ENCODE measurements at places on chromosomes 7 and 10. TPM values are rescaled to one million over a fixed set of nuclear protein-coding genes. Genes with fewer than 3 reads are reported as not detected.

DNA sequence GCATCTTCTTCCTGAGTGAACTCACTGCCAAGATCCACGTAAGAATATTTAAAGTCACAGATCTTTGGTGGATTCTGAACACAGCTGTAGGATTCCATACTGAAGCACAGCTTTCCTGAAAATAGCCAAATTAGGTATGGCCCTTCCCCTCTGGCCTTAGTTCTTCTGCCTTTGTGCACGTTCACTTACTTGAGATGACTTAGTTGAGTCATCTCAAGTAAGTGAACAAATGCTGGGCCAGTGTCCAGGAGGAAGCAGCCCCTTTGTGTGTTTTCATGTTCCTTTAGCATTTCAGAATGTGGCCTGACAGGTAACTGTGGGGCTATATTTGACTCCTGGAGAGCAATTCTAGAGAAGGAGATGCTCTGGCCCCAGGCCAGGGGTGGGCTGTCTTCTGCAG is 51.5 kb downstream of the CCNY start:
- no peak for DNase-seq

GRCh38 chr10:74794531-74794930 is 31.9 kb upstream of the KAT6B start:
- no peak for DNase-seq

- no peak for DNase-seq
These were observed 86.5 kb upstream of the CELF2 start for GRCh38 chr10:10930979-10931743.

DNA sequence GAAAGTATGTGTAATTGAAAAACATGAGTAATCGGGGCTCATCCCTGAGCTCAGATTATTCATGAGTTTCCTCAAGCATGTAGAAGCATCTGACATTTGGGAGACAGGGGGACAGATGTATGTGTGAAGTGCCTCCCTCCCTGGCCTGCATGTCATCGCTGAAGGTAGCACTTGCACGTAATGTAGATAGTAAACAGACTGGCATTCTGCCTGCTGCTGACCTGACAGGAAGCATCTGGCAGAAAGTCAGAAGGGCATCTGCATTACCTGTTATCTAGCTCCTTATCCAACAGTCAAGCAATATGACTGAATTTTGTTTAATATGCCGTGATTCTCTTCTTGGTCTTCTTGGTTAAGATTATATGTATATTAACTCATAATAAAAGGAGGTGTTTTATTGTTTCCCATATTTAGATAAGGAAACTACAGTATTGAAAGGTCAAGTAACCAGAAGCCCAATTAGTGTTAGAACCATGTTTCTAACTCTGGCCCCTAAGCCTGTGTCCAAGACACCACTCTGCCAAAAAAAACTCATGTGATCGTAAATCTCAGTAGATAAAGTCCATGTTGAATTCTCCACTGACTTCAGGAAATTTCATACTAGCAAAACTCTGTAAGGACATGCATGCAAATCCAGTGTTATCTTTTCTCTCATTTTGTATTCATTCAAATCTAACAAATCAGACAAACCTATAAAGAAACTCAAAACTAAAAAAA is 918.1 kb upstream of the MBL2 start:
- DNase-seq: no peak

DNA sequence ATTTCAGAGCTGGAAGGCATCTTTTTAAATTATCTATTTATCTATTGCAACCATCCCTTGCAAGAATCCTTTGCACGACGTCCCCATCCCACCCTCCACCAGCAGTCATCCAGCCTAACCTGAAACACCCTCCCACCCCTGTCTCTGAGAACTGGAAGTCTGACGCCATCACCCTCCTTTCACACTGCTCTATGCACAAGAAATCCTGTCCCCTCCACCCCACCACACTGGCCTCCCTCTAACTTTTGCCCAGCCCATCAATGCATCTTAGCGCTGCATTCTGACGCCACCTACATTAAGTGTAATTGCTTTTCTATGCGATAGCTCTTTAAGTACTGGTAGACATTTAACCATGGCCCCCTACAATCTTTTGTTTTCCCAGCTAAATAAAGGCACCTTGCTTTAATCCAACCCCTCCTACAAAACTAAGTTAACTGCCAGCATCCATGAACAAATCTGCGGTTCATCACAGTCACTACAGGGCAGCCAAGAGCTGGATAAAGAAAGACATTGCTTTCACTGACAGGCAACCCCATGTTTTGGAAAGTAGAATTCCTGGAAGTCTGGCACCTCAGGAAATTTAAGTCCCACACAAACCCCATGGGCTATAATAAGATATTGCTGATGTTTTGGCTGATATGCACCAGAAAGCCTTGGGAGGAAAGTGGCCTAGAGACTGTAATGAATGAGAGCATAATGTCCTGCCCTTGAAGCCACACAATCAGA is 128.0 kb downstream of the GLI3 start:
- no peak for DNase-seq

GRCh38 chr10:70981936-70982335 is 93.6 kb upstream of the PCBD1 start:
- no peak for DNase-seq

- no peak for DNase-seq
These were observed 10.7 kb upstream of the FHIP2A start for GRCh38 chr10:114810926-114811325.

DNA sequence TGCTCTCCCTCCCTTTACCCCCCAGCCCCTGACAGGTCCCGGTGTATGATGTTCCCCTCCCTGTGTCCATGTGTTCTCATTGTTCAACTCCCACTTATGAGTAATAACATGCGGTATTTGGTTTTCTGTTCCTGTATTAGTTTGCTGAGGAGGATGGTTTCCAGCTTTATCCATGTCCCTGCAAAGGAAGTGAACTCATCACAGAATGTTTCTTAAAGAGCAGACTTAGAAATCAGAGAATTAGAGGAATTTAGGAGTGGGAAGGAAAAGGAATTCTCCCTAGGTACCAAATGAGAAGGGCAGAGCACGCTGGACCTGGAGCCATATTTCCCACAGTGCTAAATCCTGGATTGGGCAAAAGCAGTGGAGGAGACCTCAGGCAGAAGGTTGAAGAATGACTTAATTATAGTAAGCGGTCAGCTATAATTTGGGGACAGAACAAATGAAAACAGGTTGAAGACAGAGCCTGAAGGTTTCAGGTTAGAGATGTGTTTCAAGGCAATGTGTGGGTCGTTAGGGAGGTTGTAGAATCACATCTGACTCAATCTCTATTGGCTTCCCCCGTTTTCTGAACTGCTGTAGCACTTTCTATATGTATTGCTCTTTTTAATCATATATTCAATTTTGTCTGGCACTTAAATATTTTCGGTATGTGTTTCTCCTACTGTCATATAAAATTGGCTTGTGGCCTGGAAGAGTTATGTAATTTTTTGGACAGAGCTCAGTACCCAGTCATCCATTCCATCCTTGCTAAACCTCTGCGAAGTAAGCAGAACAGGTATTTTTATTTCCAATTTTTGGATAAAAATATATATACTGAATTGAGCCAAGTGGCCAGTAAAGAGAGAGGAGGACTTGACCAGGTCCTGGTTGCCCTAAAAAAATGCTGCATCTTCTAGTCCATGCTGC is 210.5 kb upstream of the KLF6 start:
- no peak for DNase-seq

GRCh38 chr10:14605231-14605925 is 169.3 kb downstream of the FAM107B start:
- DNase-seq: no peak

DNA sequence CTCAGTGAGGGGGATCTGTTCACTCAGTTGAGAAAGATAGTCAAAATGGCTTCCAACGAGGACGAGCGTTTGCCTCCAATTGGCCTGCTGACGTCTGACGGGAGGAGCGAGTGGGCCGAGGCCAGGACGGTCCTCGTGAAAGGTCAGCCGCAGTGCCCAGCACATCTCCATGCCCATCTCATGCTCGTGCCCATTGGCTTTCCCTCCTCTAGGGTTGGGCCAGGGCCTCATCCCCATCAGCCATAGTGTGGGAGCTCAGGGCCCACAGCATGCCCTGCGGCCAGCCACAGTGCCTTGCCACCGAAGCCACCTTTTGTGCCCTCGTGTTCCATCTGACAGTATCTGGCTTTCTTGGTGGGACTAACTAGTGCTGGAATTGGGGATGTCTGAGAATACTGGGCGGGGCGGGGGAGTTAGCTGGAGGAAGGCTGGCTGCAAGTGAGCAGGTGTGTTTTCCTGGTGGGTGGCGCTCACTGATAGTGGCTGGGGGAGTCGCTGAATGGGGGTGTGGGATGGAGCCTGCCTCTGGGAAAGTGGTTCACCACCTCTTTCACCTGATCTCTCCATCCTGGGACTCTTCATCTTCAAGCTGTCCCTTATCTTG is 13.9 kb downstream of the CHAT start:
- peak; percentile 49 for DNase-seq

DNA sequence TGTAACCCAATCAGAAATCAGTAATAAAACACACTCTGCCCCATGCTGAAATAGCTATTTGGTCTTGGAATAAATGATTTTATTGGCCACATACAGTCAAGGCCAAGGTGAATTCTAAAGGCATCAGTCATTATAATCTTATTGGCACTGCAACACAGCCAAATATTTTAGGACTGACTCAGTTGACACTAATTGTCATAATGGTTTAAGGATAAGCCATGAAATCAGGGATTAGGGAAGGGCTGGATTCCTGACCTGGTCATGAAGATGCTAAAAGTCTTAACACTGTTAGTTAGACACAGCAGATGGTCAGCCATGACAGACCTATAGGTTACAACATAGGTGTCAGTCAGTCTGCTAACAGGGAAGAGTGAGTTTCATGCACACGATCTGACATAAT is 330.3 kb upstream of the NPSR1 start:
- no peak for DNase-seq

DNA sequence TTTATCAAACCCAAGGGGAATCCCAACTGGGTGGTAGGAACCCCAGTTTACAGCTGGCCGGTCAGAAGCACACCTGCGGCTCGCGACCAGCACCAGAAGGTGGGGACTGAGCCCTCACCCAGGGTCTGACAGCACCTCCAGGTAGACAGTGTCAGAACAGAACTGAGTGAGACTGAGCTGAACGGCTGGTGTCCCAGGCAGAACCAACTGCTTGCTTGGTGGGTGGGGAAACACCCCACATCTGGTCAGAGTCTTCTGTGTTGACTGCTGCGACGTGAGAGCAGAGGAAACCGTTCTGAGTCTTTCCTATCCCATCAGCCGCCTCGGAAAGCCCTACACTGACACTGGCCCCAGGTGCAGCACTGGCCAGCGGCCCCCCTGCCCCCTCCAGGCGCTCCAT is 160.7 kb downstream of the MAD1L1 start:
- DNase-seq: no peak

HYAL4 gene
- not detected for total RNA-seq

DNAJC9 gene
- 10.2 TPM for total RNA-seq

VWA2 gene
- total RNA-seq: not detected

SLC18A3 gene
- 0.16 TPM for total RNA-seq

NPY gene
- total RNA-seq: 6.5 TPM

ARHGEF5 gene
- total RNA-seq: 4.9 TPM

PROSER2 gene
- 0.71 TPM for total RNA-seq

STAG3 gene
- total RNA-seq: not detected

All from sigmoid colon (tissue), 7 donors.